CD4-positive, alpha-beta memory T cell (primary cell): ENCODE measurements at places on chromosomes 7 and 10.

DNA sequence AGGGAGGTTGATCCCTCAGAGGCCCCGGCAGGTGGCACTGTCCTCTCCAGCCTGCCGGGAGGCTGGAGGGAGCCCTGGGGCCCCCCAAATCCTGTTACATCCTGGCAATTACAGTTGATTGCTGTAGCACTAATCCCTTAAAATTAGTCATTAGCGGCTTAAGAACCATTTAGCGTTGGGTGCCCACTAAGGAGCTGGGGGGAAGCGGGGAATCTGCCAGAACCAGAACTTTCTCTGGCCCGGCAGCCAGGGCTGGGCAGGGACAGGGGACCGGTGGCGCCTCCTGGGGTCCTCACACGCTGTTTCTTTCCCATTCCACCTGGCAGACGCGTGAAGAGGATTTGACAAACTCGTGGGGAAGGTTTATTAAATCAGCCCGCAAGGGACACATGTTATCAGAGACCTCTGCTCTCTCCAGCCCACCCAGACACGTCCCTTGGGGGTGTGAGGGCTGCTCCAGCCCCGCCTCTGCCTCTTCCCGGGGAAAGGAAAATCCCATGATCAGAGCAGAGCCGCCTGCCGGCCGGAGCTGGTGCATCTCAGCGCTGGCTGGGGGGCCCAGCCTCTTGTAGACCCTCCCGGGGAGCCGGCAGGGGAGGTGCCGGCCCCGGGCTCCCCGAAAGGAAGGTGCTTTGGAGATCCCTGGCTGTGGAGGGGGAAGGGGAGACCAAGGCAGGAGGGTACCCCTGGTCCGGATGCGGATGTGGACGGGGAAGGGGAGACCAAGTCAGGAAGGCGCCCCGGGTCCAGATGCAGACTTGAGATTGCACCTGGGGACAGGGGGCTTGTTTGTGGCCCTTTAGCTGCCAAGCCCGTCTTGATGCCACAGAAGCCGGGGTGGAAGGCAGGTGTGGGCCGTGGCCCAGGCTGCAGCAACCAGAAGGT lies 142.7 kb downstream of the ELFN1 start:
- DNase-seq, result no peak

GRCh38 chr10:99765672-99766301 lies 16.7 kb upstream of the ABCC2 start:
- DNase-seq, result no peak

DNA sequence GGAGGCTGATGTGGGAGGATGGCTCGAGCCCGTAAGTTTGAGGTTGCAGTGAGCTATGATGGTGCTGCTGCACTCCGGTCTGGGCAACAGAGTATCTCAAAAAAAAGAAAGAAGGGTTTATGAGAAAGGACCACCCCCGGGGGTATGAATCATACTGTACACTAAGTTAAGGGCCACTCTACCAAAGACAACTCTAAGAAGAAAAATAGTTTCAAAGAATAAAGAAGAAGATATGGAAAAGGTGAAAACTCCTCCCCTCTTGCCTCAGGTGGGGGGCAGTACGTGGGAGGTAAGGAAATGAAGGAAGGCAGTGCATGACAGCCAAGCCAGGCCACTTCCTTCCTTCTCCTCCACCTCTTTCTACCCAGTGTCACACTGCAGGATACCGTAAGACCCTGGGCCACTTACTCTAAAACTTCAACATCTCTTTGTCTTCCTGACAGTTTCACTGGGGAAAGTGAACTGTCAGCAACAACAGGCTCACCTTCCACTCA lies 61.3 kb downstream of the PIP4K2A start:
- peak; percentile 36 for DNase-seq

- no peak for DNase-seq
Observed at GRCh38 chr10:73379064-73379748, 20.5 kb upstream of the CFAP70 start.

DNA sequence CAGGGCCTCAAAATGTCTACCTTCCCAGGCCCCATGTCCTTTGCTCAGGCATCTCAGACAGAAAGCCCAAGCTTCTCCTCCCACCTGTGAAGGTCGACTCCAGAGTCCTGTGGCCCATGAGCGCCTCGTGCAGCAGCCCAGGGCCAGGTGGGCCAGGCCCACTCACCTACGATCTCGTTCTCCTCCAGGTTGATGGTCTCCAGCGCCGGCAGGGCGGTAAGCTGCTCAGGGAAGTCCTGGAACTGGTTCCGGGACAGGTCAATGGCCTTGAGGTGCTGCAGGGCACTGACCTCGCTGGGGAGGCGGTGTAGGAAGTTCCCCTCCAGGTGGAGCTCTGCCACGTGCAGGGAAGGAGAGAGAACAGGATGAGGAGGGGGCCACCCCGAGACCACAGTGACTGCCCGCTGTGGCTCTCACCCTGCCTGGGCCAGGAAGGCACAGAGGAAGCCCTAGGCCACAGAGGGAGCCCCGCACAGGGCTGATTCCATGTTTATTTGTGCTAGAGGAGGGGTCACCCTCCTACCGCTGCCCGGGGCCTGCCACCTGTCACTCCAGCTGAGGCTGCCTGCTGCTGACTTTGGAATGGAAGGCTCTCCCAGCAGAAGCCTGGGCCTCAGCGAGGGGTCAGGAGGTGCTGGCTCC lies 40.0 kb upstream of the NPFFR1 start:
- no peak for DNase-seq

GRCh38 chr10:127534074-127534473 lies 15.0 kb upstream of the NPS start:
- DNase-seq, result no peak

- no peak for DNase-seq
Observed at GRCh38 chr7:24609059-24609458, 35.8 kb downstream of the PALS2 start.

- no peak for DNase-seq
Observed at GRCh38 chr7:49791088-49791741, 17.8 kb downstream of the VWC2 start.
